HepG2 (cell line): ENCODE measurements at places on chromosomes 5 and 9.
A peak's percentile ranks its signal among the peaks of the same experiment; 100 is the strongest.

DNA sequence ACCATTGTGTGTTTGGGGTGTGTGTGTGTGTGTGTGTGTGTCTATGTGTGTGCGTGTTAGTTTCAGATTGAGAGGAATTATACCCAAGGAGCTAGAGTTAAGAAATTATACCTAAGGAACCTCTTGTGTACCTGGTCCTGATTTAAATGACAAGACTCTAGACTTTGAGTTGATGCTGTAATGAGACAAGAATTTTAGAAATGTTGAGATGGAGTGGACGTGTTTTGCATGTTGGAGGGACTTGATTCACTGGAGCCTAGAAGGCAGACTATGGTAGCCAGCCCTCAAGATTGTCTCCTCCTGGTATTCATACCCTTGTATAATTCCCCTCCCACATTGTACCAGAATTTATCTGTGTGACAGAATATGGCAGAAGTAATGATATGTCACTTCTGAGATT lies 52.4 kb upstream of the HSPB3 start:
- no peaks in the 10 kb centered on the region for H3K4me1 ChIP-seq
- H3K27me3 ChIP-seq = no peaks in the 10 kb centered on the region
- DNase-seq = no peak
- H3K4me3 ChIP-seq = no peak overlapping the region
- no peak overlapping the region for H3K27ac ChIP-seq

GRCh38 chr9:6567140-6567591 lies 78.4 kb downstream of the GLDC start:
- no peak for DNase-seq
- H3K4me3 ChIP-seq = no peak overlapping the region
- no peak overlapping the region for H3K27ac ChIP-seq
- peaks cover 41% of the 10 kb centered on the region for H3K36me3 ChIP-seq
- no peaks in the 10 kb centered on the region for H3K27me3 ChIP-seq

- H3K4me1 ChIP-seq = 0 out of 2 replicates have a peak, but pooled peaks cover 10% of the 10 kb centered on the region
- no peak overlapping the region for H3K27ac ChIP-seq
Measured at GRCh38 chr9:6450641-6451375, 37.8 kb downstream of the UHRF2 start.

- H3K4me1 ChIP-seq = no peaks in the 10 kb centered on the region
- H3K27me3 ChIP-seq = no peaks in the 10 kb centered on the region; the same call in 1 of the 2 replicates
- no peak overlapping the region for H3K27ac ChIP-seq
- H3K36me3 ChIP-seq = no peaks in the 10 kb centered on the region
- no peak overlapping the region for H3K4me3 ChIP-seq
Measured at GRCh38 chr5:79857714-79858409, 133.2 kb downstream of the MTX3 start.

- peak; percentile 74 for DNase-seq
- no peaks in the 10 kb centered on the region for H3K27me3 ChIP-seq
- H3K4me1 ChIP-seq = peaks cover 16% of the 10 kb centered on the region
- peak overlapping the region; percentile 35 for H3K27ac ChIP-seq
- no peaks in the 10 kb centered on the region for H3K36me3 ChIP-seq
Measured at GRCh38 chr5:119255571-119256356, 100.1 kb upstream of the TNFAIP8 start.

GRCh38 chr9:6219981-6220380 lies 4.4 kb downstream of the IL33 start:
- H3K27me3 ChIP-seq = no peaks in the 10 kb centered on the region
- no peaks in the 10 kb centered on the region for H3K4me1 ChIP-seq
- H3K4me3 ChIP-seq = no peak overlapping the region
- no peak for DNase-seq
- H3K36me3 ChIP-seq = no peaks in the 10 kb centered on the region

DNA sequence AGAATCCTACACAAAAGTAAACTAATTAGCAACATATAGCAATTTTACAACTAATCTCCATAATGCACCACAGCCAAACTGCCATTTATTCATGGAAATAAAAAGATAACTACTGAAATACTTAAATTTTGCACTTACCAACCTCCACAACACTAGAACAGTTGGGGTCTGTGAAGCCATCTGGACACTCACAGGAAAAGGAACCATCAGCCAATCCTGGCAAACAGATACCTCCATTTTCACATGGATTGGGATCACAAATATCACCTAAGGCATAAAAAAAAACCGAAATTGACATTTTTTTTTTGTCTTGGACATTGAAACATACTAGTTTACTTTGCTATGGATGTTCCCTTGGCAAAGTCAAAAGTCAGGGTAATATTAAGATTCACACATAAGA lies 130.7 kb downstream of the EDIL3 start:
- H3K27me3 ChIP-seq = no peaks in the 10 kb centered on the region
- H3K4me3 ChIP-seq = no peak overlapping the region
- H3K27ac ChIP-seq = no peak overlapping the region
- no peak for DNase-seq

GRCh38 chr5:144335561-144335960 lies 164.9 kb downstream of the KCTD16 start:
- no peak overlapping the region for H3K4me3 ChIP-seq
- H3K27ac ChIP-seq = no peak overlapping the region
- H3K36me3 ChIP-seq = no peaks in the 10 kb centered on the region

DNA sequence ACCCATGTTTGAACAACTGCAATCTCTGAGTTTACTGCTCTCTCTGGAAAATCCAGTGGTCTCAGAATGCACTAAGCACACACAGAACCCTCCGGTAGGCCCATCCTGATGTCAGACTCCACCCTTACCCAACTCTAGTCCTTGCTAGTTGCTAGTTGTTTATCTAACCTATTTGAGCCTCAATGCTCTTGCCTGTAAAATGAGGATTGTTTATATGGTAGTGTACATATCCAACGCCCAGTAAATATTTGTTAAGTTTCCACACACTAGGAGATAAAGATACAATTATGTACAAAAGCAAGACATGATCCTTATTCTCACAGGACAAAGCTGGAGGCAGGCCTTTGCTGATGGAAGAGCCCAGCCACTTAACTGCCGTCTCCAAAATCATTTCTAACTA lies 192.2 kb downstream of the SPOCK1 start:
- DNase-seq = no peak
- no peak overlapping the region for H3K4me3 ChIP-seq
- H3K36me3 ChIP-seq = no peaks in the 10 kb centered on the region
- H3K4me1 ChIP-seq = no peaks in the 10 kb centered on the region

- H3K27me3 ChIP-seq = peaks cover 33% of the 10 kb centered on the region; the same call in 2 of the 3 replicates
- no peaks in the 10 kb centered on the region; the same call in 1 of the 2 replicates for H3K4me1 ChIP-seq
- no peak overlapping the region for H3K27ac ChIP-seq
- no peaks in the 10 kb centered on the region for H3K36me3 ChIP-seq
- no peak overlapping the region for H3K4me3 ChIP-seq
Measured at GRCh38 chr9:27117489-27118135, 8.6 kb downstream of the TEK start.

DNA sequence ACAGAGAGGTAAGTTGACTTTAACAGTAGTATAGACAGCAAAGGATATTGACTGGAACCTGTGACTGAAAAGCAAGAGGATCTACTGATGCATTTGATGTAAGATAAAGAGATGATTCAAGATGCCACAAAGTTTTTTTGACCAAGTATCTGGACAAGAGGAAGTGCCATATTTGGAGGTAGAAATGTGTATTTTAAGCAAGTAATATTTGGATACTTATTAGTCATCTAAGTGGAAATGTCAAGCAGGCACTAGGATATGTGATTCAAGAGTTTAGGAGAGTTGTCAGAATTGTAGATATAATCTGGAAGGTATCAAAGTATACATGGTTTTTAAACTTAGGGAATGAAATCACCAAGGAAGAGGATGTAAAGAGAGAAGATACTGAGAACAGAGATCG lies 686.1 kb upstream of the CHD1 start:
- no peaks in the 10 kb centered on the region for H3K4me1 ChIP-seq
- DNase-seq = no peak
- no peak overlapping the region for H3K27ac ChIP-seq
- no peaks in the 10 kb centered on the region for H3K27me3 ChIP-seq

DNA sequence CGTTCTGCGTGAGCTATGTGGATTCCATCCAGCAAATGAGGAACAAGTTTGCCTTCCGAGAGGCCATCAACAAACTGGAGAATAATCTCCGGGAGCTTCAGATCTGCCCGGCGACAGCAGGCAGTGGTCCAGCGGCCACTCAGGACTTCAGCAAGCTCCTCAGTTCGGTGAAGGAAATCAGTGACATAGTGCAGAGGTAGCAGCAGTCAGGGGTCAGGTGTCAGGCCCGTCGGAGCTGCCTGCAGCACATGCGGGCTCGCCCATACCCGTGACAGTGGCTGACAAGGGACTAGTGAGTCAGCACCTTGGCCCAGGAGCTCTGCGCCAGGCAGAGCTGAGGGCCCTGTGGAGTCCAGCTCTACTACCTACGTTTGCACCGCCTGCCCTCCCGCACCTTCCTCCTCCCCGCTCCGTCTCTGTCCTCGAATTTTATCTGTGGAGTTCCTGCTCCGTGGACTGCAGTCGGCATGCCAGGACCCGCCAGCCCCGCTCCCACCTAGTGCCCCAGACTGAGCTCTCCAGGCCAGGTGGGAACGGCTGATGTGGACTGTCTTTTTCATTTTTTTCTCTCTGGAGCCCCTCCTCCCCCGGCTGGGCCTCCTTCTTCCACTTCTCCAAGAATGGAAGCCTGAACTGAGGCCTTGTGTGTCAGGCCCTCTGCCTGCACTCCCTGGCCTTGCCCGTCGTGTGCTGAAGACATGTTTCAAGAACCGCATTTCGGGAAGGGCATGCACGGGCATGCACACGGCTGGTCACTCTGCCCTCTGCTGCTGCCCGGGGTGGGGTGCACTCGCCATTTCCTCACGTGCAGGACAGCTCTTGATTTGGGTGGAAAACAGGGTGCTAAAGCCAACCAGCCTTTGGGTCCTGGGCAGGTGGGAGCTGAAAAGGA lies 10.9 kb downstream of the QRFP start:
- H3K4me1 ChIP-seq = no peaks in the 10 kb centered on the region
- H3K4me3 ChIP-seq = no peak overlapping the region
- H3K27ac ChIP-seq = no peak overlapping the region
- DNase-seq = no peak

- no peak for DNase-seq
- H3K27ac ChIP-seq = no peak overlapping the region
- H3K36me3 ChIP-seq = no peaks in the 10 kb centered on the region
- no peaks in the 10 kb centered on the region for H3K27me3 ChIP-seq
- H3K4me1 ChIP-seq = peaks cover 15% of the 10 kb centered on the region
Measured at GRCh38 chr5:39235648-39236047, 16.3 kb upstream of the FYB1 start.

GRCh38 chr5:65854925-65855324 lies 71.5 kb upstream of the ERBIN start:
- H3K27me3 ChIP-seq = no peaks in the 10 kb centered on the region
- no peak for DNase-seq
- no peak overlapping the region for H3K4me3 ChIP-seq
- H3K36me3 ChIP-seq = no peaks in the 10 kb centered on the region

- H3K36me3 ChIP-seq = no peaks in the 10 kb centered on the region
- no peak for DNase-seq
- no peak overlapping the region for H3K4me3 ChIP-seq
- no peaks in the 10 kb centered on the region; the same call in 1 of the 2 replicates for H3K27me3 ChIP-seq
- H3K27ac ChIP-seq = peak overlapping the region; percentile 55
Measured at GRCh38 chr5:132853790-132854189, 12.5 kb downstream of the GDF9 start.

DNA sequence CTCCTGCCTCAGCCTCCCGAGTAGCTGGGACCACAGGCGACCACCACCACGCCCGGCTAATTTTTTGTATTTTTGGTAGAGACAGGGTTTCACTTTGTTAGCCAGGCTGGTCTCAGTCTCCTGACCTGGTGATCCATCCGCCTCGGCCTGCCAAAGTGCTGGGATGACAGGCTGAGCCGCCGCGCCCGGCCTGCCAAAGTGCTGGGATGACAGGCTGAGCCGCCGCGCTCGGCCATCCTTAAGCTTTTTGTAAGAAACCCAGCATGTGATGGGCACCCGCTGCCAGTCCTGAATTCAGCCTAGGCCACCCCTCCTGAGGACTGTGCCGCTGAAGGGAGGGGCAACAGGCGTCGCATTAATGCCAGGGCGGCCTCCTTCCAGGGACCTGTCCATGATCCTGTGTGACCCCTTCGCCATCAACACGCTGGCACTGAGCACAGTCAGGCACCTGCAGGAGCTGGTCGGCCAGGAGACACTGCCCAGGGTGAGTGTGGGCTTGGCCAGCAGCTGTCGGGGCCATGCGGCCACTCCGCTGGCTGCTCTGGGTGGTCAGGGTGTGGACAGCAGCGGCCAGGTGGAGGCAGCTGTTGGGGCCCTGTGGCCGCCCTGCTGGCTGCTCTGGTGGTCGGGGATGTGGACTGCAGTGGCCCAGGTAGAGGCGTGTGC lies 10.5 kb downstream of the NELFB start:
- H3K4me3 ChIP-seq = no peak overlapping the region
- H3K27me3 ChIP-seq = no peaks in the 10 kb centered on the region
- H3K4me1 ChIP-seq = peaks cover 19% of the 10 kb centered on the region
- H3K36me3 ChIP-seq = peaks cover 23% of the 10 kb centered on the region; the same call in 2 of the 3 replicates

DNA sequence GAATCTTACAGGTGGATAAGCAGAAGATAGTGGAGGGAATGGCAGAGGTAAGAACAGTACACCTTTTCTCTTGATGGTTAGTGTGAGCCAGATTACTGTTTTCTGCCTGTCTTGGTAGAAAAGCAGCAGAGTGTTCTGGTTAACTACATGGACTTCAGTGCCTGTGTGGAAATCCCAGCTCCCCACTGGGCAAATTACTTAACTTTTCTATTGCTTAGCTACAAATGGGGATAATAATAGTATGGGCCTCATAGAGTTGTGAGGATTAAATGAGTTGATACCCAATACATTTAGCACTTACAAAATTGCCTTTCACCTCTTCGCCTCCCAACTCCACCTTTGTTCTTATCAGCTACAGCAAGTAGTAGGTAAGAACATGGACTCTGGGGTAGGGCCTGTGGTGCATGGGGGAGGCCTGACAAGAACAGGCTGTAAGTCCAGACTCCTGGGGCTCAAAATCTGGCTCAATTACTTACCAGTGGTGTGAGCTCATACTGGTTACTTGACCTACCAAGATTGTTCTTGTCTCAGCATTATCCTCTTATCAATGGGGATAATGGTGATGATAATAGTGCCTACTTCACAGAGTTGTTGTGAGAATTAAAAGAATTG lies 125.1 kb downstream of the LIFR start:
- no peak for DNase-seq
- H3K36me3 ChIP-seq = no peaks in the 10 kb centered on the region
- H3K27ac ChIP-seq = no peak overlapping the region
- no peaks in the 10 kb centered on the region for H3K27me3 ChIP-seq

- H3K4me1 ChIP-seq = no peaks in the 10 kb centered on the region
- H3K27ac ChIP-seq = no peak overlapping the region
- no peaks in the 10 kb centered on the region for H3K36me3 ChIP-seq
- H3K4me3 ChIP-seq = no peak overlapping the region
- no peaks in the 10 kb centered on the region for H3K27me3 ChIP-seq
Measured at GRCh38 chr5:94983861-94984535, 300.9 kb downstream of the MCTP1 start.

- DNase-seq = no peak
- H3K27ac ChIP-seq = no peak overlapping the region
- no peaks in the 10 kb centered on the region for H3K4me1 ChIP-seq
- H3K36me3 ChIP-seq = no peaks in the 10 kb centered on the region
Measured at GRCh38 chr5:55820488-55820887, 30.7 kb upstream of the IL31RA start.
